ENCODE measurements at places on chromosomes 16 and 17.

- no peak for DNase-seq
Measured at GRCh38 chr16:70683146-70683944, 2.5 kb downstream of the MTSS2 start.

GRCh38 chr17:61203671-61204131 is 195.9 kb upstream of the TBX2 start:
- no peak for DNase-seq

- peak; percentile 92 for DNase-seq
Measured at GRCh38 chr16:370443-370842, at the start of gene MRPL28. Gene MRPL28 (minus strand): TSS chr16:370538. CDS start chr16:370218, 320 bp downstream.

GRCh38 chr16:54365990-54366634 is 79.5 kb upstream of the IRX3 start:
- no peak for DNase-seq

DNA sequence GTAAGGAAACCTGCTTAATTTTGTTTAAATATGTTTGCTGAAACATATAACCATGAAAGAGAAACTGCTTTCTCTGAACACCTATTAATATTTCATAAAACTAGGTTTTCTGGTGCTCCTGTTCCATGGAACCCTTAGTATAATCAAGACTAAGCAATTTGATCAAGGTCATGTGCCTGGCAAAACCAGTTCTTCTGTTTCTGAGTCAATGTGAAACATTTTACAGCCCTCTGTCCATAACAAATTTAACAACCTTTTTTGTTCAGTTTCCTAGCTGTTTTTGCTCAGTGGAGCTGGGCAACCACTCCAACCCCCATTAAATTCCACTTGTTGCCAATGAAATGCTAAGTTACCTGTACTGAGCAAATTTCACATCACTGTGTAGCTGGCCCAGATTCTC is 344.0 kb downstream of the CA10 start:
- DNase-seq = no peak

- DNase-seq = no peak
Measured at GRCh38 chr17:14790521-14790920, 474.6 kb downstream of the PMP22 start.

- no peak for DNase-seq
Measured at GRCh38 chr17:57121308-57122042, 36.4 kb downstream of the AKAP1 start.

- no peak for DNase-seq
Measured at GRCh38 chr16:79439901-79440300, 160.6 kb downstream of the MAF start.

DNA sequence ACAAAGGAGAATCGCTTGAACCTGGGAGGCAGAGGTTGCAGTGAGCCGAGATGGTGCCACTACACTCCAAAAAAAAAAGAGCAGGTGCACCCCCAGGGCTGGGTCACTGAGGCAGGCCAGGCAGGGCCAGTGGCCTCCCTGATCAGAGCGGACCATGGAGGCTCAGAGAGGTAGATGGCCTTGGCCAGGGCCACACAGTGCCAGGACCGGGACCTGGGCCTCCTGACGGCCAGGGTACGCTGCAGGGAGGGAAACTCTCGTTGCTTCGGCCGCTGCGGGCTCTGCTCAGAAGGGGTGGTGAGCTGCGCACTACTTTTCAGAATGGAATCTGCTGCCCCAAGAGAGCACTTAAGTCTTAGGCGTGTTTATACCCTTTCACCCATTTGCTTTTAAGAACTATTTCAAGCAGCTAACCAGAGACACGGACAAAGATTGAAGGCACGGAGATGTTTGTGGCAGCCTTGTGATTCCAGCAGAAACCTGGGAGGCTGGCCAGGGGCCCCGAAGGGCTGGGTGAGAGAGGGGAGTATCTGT is 17.1 kb downstream of the MYO1C start:
- no peak for DNase-seq

DNA sequence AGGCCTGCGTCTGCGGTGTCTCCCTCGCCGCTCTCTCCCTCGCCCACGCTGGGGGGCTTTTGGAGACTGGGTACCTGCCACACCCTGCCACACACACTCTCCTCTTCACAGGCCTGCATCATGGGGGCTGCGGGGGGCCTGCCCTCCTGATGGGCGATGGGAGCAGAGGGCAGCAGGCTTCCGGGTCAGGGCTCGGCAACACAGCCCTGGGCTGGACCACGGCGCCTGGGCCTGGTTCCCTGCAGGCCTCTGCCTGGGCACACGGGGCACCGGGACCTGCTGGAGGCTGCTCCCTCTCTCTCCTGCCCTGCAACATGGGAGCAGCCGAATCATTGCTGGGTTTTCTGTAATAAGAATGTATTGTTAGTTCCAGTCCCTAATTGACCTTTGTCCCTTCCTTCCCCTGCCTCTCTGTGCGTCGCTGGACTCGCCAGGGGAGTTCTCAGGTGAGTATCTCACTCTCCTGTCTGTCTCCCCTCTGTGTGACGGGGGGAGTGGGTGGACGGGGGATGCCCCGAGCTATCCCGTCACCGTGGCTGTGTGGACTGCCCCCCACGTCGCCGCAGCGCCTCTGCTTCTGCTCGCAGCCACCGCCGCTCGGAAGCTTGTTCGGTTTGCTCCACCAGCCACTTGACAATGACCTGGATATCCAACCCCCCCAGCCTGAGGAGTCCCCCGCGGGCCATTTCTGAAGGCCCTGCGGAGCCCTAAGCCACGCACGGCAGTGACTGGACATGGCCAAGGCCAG is 13.5 kb downstream of the NME3 start:
- DNase-seq = no peak

- DNase-seq = no peak
Measured at GRCh38 chr16:77612596-77612995, 109.7 kb upstream of the NUDT7 start.

DNA sequence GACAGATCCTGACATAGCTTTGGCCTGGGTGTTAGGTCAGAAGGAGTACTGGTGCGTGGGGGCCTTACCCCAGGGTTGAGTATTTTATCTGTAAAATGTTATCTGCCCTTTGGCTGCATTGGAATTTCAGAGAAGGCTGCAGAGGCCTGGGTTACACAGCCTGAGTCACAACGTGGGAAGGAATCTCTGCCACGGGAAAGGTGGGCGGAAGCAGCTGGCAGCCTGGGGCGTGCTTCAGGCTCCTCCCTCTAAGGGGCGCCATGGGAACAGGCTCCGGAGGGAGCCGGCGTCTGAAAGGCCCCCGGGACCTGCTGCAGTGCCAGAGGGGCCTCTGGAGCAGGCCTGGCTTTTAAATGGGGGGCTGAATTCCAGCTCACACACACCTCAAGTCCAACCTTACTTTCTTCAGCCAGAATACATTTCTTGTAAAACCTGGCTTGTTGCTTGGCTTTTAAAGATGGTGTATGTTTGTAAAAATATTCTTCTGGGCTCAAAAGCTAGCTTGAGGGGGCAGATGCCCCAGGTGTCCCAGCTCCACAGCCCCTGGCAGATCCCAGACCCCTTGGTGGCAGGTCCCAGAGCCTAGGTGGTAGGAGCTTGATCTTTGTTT is 142.2 kb downstream of the RAB11FIP4 start:
- peak; percentile 57 for DNase-seq

GRCh38 chr17:67411397-67411796 is 34.3 kb downstream of the PITPNC1 start:
- DNase-seq = no peak

DNA sequence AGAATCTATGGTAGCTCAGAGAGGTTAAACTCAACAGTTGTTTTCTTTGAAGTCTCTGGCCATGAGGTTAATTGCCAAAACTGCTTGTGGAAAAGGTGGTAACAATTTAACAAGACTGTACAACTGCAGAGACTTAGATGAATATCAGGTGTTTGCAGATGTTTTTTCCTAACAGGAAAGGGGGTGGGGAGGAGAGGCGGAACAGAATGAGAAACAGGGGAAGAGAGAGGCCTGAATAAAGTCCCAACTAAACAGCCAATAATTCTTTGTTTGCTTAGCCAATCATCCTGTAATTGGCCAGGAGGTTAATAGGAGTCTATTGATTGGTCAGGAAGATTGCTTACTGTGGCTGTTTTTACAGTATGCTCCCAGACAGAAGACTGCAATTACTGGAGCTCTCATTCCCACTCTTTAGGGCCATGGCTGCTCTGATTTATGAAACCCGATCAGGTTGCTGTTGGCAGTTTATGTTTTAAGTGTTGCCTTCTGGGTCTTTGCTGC is 249.7 kb upstream of the TBX2 start:
- no peak for DNase-seq

GRCh38 chr17:68102318-68102758 is 66.8 kb downstream of the KPNA2 start:
- no peak for DNase-seq

DNA sequence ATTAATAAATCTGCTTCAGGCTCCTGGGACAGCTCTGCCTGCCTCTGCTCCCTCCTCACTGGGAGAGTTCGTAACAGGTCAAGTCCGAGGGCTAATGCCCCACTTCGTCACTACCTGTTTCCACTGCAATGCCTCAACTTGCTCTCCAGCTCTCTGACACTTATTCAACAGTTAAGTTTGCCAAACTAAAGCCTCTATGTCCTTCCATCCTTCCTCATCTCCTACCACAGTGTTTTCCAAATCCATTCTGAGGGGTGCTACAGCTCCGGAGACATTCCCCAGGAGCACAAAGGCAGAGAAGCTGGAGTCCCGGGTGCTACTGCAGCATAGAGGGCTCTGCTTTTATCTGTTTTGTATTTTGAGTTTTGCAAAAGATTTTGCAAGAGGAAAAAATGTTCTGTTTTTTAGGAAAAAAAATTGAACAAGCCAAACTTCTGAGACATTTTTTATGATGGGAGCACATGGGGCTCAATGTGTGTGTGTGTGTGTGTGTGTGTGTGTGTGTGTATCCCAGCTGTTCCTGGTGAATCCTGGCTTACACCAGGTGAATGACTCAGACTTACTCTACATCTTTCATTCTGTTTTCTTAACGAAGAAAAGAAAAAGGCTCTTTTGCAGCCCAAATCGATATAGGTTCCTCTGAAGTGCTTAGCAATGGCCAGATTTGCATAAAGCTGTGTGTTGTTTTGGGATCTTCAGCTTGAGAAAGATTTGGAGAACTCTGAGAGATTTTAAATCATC is 46.1 kb upstream of the MYOCD start:
- no peak for DNase-seq

DNA sequence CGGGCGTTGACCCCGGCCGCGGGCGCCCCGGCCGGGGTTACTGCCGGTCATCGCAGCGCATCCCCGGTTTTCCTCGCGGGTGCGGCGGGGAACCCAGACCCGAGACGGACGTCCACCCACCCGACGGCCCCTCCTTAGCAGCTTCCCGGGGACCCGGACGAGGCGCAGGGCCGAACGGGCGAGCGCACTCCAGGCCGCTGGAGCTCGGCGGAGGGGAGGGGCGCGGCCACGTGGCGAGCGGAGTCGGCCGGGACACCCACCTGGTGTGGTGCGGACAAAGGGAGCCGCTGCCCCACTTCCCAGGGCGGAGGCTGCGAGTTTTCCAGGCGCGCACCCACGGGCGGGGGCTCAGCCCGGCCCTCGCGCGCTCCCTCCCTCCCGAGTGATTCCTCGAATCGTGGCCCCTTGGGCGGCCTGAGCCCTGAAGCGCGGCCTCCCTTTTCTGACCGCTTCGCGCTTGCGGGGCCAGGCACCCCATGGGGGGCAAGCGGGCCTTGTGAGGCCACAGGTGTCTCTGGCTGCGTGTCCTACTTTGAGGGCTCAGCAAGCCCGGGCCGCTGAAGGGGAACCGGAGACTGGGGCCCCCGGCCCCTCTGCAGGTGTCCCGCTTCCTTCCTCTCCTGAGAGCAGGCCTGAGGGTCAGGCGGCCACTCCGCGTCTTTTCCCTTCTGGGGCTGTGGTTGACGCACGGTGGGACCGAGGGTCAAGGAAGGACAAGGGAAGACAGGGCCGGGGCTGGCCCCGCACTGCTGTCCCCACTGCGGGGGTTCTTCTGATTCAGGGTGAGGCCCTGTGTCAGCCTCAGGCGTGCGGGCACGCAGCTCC is 1.1 kb upstream of the FASN start:
- DNase-seq = no peak

Measured in T1000 (cell line).